Stromal cell of bone marrow (primary cell): ENCODE measurements at places on chromosomes 4 and X.

GRCh38 chrX:87272491-87272890 lies 245.1 kb upstream of the KLHL4 start:
- DNase-seq: no peak

- no peak for DNase-seq
These were observed 135.7 kb downstream of the GPC3 start for GRCh38 chrX:133849676-133850075.

DNA sequence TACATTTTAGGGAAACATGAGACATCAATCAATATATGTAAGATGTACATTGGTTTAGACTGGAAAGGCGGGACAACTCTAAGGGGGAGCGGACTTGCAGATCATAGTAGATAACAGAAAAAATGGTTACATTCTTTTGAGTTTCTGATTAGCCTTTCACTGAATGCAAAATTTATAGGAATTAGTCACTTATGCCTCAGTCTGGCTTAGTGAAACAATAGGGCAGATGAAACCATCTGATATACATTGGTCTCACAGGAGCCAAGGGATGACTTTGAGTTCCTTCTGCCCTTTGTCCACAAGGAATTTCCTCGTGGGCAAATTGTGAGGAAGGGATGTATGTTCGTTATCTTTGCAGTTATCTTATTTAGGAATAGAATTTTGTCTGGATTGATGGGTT lies 128.2 kb downstream of the ARSF start:
- no peak for DNase-seq

GRCh38 chr4:136342666-136343065 lies 1189.6 kb downstream of the PCDH18 start:
- DNase-seq: peak; percentile 3

- no peak for DNase-seq
These were observed 64.6 kb downstream of the CLDN22 start for GRCh38 chr4:183255487-183255886.

- no peak for DNase-seq
These were observed 44.7 kb upstream of the IGFBP7 start for GRCh38 chr4:57154926-57155325.

GRCh38 chr4:168641811-168642140 lies 144.9 kb downstream of the PALLD start:
- no peak for DNase-seq

GRCh38 chr4:10462876-10463275 lies 5.7 kb upstream of the ZNF518B start:
- no peak for DNase-seq

DNA sequence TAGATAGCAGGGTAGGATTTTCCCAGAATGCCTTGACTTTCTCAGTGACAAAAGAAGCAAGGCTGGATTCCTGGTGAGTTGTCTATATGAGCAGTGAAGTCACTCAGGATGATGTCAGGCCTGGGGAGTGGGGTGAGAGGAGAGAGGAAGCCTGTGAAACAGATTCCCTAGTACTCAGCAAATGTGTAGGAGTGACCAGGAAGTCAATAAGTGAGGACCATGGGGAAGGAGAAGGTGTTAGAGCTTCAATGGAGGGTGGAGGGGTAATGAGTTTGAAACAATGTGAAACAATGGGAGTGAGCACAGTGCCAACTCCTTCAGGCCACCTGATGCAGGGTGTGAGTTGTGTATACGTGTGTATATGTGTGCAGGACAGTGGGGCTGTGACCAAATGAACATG lies 2.4 kb upstream of the SLC9A6 start:
- no peak for DNase-seq

DNA sequence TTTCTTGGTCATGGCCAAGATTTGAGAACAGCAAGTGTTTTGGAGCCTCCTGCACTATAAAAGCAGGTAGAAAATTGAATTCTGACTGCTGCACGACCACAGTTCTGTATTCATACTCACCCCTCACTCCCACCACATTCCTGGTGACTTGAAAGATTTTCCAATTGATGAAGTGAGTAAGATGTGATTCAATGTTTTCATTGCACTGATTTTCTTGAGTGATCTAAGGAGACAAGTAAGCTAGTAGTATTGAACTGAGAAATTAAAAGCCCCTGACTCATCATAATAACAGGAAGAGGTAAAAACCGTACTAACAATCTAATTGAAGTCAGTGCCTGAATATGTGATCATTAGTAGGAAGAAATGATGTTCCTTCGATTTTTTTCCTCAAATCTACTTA lies 6.1 kb upstream of the SEC24D start:
- peak; percentile 77 for DNase-seq

GRCh38 chr4:17170131-17170530 lies 271.7 kb upstream of the LDB2 start:
- DNase-seq: no peak

DNA sequence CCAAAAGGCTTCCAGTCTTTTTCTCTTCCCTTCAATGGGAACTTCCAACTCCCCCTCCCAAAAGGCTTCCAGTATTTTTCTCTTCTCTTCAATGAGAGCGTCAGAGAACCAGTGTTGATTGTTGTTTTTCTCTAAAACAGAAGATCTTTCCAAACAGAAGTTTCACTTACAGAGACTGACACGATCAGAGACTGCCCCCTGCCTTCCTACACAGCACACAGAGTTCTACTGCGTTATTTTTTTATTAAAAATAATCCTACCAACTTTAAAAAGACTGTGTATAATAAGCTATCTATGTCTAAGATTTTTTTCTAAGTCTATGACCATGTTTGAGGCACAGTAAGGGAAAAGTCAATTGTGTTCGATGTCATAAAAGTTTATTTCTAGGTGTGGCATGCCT lies 3.5 kb upstream of the HTR2C start:
- DNase-seq: no peak

GRCh38 chrX:10851809-10852208 lies 231.4 kb upstream of the MID1 start:
- DNase-seq: no peak

DNA sequence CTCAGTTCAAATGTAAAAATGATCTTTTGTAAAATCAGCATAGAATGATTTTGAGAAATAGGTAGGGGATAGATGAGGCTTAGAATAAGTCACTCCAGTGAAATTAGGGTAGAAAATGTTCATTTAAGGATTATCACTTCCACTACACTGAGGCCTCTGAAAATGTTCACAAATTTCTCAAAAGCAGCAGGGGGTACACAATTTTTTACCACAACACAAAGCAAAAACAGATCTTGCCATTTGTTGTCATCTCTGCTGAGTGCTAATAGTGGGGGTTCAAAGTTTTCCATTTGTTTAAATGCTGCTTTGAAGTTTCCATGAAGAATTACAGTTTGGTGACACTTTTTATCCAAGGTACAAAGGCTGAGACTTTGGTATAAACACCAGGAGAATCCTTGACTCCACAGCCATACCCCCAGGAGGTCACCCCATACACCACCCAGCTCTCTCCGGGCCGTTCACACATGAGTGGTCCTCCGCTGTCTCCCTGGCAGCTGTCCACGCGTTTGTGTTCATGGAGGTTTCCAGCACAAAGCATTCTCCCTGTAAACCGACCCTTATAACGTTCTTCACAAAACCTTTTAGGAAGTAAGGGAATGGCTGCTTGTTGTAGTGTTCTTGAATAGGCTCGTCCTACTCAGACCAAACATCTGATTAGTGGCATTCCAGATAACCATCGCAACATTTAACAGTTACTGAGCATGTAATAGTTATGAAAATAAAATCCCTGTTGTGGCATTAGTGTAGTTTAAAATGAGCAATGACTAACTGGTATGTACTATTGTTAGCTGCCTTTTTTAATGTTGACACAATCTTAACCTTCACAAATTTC lies 71.0 kb downstream of the PRSS12 start:
- DNase-seq: no peak

- no peak for DNase-seq
These were observed 148.8 kb downstream of the MGST2 start for GRCh38 chr4:139814323-139815015.

- DNase-seq: no peak
These were observed 24.4 kb downstream of the TBL1X start for GRCh38 chrX:9489234-9489633.

GRCh38 chr4:28788929-28789490 lies 1928.4 kb downstream of the STIM2 start:
- DNase-seq: no peak

DNA sequence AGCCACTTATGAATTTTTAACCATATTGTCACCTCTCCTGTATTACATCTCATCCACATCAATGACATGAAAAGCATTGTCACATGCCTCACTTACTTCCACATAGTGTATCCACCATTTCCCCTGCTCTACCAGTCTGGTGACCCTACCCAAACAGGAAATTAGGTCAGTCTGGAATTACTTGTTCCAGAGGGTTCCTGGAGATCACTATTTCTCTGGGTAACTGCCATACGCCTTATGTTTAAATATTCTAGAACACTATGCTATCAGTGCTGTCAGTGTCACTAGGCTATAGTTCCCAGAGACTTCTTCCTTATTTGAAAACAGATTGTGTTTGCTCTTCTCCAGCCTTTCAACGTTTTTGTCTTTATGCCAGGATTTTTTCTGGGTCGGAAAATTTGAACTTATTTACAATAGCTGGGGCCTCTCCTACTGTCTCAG lies 15.0 kb downstream of the SRPX2 start:
- no peak for DNase-seq

- DNase-seq: no peak
These were observed 33.3 kb upstream of the H2AZ1 start for GRCh38 chr4:99983289-99983943.

GRCh38 chr4:20418861-20419451 lies 167.3 kb downstream of the SLIT2 start:
- DNase-seq: peak; percentile 57

- no peak for DNase-seq
These were observed 102.8 kb downstream of the TTC29 start for GRCh38 chr4:146842876-146843275.

GRCh38 chr4:184163813-184164212 lies 53.9 kb downstream of the ENPP6 start:
- no peak for DNase-seq

DNA sequence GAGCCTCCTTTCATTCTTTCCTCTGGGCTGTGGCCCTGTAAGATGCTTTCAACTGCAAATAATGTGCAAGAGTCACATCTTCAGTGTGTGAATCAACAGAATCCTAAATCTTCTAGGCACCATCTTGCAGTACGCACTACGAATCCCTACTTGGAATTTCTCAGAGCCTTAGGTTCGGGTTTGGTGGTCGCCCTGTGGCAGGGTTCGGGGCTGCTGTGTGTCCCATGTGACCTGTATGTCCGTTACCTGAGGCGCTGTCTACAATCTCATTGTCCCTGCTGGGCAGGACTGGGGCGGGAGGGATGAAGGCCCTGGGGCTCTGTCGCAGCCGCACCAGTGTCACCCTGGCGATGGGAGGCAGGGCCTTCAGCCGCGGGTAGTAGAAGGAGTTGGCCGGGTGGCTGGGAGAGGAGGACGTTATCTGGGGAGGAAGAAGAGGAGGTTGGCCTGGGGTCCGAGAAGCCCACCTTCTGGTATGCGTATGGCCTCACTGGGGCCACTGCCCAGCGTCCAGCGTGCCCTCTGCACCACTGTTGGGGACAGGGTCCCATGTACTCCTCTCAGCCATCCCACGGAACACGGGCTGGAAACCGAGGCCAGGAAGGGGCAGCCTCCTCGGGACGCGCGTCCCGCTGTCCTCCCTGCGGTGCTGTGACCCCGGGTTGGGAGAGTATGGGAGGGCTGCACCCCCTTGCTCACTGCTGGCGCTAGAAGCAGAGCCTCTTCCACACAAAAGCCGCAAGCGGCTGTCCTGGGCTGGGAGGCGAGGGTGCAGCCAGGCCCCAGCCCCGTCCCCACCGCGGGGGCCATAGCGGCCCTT lies 2.0 kb downstream of the SPON2 start:
- DNase-seq: no peak

DNA sequence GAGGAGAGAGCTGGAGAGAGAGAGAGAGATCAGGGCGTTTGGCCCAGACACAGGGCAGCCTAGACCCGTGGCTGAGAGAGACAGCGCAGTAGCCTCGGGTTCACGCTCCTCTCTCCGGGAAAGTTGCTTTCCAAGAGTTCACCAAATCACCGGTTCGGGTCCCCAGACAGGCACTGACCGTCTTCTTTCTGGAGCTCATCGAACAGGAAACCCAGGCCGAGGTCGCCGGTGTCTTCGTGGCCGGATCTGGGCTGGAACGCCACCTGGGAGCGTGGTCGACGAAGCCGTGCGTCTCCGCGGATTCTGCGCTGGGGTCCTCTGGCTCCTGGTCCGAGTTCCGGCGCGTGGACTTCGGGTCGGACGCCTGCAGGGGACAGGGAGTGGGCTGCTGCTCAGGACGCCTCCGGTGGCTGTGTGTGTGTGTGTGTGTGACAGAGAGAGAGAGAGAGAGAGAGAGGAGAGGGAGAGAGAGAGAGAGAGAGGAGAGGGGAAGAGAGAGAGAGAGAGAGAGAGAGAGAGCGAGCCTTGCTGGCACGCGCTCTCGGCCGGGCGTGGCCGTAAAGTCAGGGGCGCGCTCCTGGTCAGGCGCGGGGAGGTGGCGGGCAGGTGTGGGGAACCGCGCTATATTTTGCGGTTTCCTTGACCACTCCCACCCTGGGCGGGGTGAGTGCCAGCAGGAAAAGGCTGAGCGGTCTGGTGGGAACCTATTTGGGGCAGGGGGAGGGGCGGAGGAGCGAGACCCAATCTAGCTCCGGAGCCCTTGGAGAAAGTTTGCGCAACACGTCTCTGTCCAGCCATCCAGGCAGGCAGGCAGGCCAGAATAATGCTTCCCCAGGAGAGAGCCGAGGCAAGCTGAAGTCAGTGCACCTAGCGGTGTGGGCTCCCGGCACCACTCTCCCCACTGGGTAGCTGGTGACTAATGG lies 62.1 kb downstream of the RHOXF2B start:
- DNase-seq: no peak

DNA sequence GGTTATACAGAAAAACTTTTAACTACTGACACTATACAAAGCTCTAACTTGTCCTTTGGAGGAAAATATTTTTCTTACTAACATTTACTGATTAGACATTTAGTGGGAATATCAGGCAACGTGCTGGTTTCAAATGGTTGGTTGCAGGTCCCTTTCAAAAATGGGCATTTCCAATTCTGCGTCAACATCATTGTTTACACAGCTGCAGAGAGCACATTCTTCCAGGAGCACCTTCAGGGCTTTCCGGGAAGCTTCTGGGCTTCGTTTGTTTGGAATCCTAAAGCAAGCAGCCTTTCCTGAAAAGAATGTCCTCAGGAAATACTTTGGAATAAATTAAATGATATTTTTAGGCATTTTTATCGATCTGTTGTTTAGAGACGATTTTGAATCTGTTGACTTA lies 289.7 kb downstream of the TRIML1 start:
- no peak for DNase-seq

- DNase-seq: no peak
These were observed 5.5 kb downstream of the USP9X start for GRCh38 chrX:41090568-41091238.

GRCh38 chrX:126655061-126655460 lies 102.4 kb upstream of the DCAF12L1 start:
- DNase-seq: no peak
